ENCODE measurements at places on chromosomes 12 and 14.

- no peak for DNase-seq
Observed at GRCh38 chr12:121693155-121693687, 19.3 kb upstream of the TMEM120B start.

GRCh38 chr14:23953464-23954278 is at the start of gene DHRS4:
DHRS4 (plus strand) TSS chr14:23953770; CDS start chr14:23953789, 19 bp downstream.
- peak; percentile 81 for DNase-seq

- no peak for DNase-seq
Observed at GRCh38 chr12:131505561-131505960, 205.3 kb upstream of the SFSWAP start.

GRCh38 chr14:104549536-104550339 is 29.8 kb upstream of the C14orf180 start:
- no peak for DNase-seq

GRCh38 chr14:22518073-22518472 is 71.0 kb downstream of the DAD1 start:
- DNase-seq: no peak

DNA sequence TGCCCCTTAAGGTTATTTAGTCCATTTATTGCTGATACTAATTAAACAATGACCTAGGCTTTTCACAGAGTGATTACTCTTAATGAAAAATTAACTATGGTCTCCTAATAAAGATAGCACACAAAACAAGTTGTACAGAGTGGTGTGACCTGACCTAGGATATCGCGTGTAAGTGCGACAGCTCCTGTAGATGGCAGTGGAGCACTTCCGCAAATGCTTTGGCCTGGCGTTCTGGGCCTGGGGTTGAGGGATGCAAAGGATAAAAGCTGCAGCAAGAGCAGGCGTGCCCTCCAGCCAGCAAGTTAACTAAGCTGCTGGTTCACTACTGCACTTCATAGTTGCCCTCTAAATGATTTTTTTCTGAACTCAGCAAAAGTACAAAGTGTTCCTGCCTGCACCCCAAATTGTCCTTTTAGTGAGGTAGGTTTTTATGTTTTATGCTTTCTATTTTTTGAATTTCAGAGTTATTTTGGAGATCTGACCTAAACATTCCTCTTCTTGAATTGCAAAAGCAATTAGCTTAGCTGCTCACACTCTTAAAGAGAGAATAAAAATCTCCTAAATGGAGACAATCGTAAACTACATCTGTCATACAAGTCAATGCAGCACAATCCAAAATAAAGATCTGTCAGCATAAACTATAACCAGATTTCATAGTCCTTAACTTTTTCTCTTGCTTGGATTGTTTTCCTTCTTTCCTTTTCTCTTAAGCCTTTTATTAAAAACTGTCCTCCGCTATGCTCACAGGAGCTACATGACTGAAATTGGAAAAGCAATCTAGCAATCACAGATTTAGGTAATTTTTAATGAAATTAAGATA is 379.6 kb downstream of the LRIG3 start:
- peak; percentile 88 for DNase-seq

GRCh38 chr12:85872497-85873091 is 1.5 kb upstream of the NTS start:
- DNase-seq: peak; percentile 67

GRCh38 chr14:103629503-103630121 is 601 bp downstream of the KLC1 start:
- peak; percentile 58 for DNase-seq

DNA sequence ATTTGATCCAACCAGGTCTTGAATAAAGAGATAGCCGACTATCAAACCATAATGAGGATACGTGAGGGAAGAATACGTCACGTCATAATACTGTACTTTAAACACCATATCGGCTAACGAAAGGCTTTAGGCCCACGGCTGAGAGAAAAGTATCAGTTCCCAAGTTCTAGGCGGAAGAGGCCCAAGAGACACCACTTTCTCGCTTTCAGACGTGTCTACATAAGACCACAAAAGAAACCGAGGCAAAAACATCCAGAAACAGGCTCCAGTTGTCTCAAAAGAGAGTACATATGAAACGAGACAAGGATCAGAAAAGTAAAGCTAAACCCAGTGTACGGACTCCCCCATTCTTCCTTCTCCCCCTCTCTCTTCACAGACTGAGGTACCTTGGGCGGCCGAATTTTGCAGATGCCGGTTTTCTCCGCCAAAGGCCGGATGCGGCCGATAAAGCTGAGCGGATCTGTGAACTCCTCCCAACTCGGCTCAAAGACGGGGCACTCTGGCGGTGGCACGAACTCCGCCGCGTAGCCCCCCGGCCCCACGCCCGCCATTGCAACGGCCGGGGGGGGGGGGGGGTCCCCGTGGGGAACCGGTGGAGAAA is 479 bp downstream of the KDM5A start:
- no peak for DNase-seq

- DNase-seq: no peak
Observed at GRCh38 chr14:75252254-75252837, 26.3 kb upstream of the FOS start.

- peak; percentile 68 for DNase-seq
Observed at GRCh38 chr12:52006726-52007157, at the start of gene TAMALIN. TAMALIN (plus strand) TSS chr12:52006946; CDS start chr12:52007020, 74 bp downstream.

- no peak for DNase-seq
Observed at GRCh38 chr12:14638066-14638465, 58.3 kb downstream of the GUCY2C start.

Measured in COR-L47 (cell line).